Caki2 (cell line): ENCODE measurements at places on chromosomes 12 and 14.

- no peak for DNase-seq
These were observed 26.7 kb downstream of the NIN start for GRCh38 chr14:50804181-50804721.

DNA sequence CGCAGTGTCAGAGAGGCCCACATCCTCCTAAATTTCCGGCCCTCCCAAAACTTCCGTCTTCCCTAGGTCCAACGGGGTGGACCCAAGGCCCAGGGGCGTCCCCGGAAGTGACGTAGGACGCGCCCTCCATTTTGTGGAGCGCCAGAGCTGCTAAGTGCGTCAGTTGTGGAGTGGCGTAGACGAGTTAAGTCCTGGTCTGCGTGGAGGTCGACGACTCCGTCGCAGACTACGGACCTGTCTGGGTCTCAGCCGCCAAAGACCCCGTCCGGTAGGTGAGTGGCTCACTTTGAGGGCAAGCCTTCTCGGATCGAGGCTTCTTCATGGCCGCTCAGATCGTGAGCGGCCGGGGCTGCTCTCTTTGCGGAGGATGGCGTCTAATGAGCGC is at the start of gene SRSF5:
Gene SRSF5, plus strand, starts transcription at position 159 of the 385 bp plus-strand sequence. CDS start 1,015 bp downstream, outside the sequence.
- peak; percentile 86 for DNase-seq

DNA sequence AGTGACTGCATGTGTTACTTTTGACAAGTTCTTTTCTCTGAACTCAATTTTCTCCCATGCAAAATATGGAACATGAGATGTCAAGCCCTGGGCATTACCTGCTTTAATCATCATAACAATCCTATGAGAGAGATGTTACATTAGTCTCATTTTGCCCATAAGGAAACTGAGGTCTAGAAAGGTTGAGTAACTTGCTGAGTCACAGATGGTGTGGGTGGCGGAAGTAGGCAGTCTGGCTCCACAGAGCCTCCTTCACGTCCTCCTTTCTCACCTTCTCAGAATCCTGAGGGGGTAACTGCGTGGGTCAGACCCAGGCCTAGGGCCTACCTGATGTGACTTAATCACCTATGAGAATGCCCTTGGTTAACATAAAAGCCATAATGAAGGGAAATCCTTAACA is 50.7 kb downstream of the TMTC1 start:
- no peak for DNase-seq

- no peak for DNase-seq
These were observed 19.8 kb downstream of the ERH start for GRCh38 chr14:69378274-69378673.

DNA sequence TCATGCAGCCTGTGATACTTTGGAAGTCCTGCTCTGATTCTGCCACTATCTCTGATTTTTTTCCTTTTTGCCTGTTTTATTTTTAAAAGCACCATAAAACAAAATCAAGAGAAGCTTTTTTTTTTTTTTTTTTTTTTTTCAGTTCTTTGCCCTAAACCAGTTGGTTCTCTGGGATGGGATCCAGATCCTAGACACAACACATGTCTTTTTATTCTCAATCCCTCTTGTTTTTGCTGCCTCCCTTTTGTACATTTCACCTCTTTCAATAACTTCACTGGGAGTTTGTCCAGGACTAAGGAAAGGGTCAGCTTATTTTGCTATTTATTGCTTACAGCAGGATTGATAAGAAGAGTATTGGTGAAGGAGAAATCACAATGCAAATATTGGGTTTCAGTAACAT is 139.4 kb downstream of the GRIP1 start:
- DNase-seq = no peak

DNA sequence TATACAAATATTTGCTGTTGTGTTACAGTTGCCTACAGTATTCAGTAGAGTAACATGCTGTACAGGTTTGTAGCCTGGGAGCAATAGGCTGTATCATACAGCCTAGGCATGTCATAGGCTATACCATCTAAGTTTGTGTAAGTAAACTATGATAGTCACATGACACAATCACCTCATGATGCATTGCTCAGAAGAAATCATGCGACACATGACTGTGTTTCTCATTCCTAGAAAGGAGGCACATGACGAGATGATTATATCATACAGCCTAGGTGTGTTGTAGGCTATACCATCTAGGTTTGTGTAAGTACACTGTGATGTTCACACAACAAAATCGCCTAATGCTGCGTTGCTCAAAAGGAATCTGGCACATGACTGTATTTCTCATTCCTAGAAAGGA is 31.9 kb downstream of the NOPCHAP1 start:
- DNase-seq = no peak

DNA sequence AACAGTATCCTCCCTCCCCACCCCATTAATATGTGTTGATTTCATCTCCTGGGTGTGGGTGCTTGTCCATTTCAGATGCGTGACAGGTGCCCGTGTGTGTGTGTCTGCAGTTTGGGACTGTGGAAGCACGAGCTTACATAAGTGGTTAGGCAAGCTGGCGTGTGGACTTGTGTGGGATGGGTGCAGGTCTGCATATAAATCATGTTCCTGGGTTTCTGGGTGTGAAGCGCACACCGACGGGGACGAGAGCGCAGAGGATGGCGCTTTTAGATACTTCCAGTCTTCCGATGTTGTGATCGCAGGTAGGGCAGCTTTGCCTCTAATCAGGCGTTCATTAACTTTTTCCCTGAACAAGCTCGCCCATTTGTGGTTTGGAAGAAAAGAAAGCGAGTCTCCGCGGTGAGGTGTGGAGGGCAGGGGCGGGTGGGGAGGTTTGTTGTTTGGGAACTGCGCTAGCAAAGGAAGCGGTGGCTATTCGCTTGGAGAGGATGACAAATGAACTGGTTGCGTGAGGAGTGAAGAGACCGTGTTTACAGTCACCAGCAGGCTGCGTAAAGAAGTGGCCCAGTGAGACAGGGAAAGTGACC is 865 bp downstream of the RGS6 start:
- no peak for DNase-seq

- no peak for DNase-seq
These were observed 83.5 kb downstream of the CAND1 start for GRCh38 chr12:67352682-67353081.

GRCh38 chr12:89840162-89840922 is 131.7 kb upstream of the ATP2B1 start:
- no peak for DNase-seq

GRCh38 chr12:130162267-130162666 is at the start of gene FZD10:
Gene FZD10, plus strand, starts transcription at chr12:130162464. Its CDS starts 479 bp downstream, at chr12:130162943.
- no peak for DNase-seq

GRCh38 chr12:121953695-121954094 is 35.3 kb downstream of the CFAP251 start:
- no peak for DNase-seq

DNA sequence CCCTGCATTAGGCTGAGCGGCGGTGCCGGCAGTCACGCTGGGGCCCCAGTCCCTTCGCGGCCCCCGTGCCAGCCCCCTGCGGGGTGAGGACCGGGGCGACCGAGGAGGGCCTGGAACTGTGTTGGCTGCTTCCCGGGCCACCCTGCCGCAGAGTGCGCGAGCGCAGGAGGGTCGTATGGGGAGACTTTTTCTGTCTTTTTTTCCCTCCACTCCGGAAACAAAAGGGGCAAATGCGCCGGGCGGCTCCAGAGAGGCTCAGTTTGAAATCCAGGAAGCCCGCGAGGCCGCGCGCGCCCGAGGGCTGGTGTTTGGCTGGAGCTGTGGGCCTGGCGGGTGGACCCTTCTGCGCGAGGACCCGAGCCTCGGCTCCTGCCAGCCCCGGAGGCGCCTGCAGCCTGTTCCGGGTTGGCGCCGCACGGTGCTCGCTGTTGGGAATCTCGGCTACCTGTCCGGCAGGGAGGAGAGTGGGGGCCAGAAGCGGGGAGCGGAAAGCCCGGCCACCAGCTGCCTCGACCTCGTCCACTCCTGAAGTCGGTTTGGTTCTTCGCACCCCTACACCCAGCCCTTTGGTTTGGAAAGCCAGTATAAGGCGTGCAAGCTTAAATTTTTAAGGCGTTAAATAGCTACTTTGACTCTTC is 638 bp downstream of the PLEKHG3 start:
- DNase-seq = no peak

- peak; percentile 87 for DNase-seq
These were observed 1.0 kb upstream of the DUSP6 start for GRCh38 chr12:89353188-89353822.

- DNase-seq = no peak
These were observed 15.8 kb upstream of the OAS2 start for GRCh38 chr12:112962561-112962960.

DNA sequence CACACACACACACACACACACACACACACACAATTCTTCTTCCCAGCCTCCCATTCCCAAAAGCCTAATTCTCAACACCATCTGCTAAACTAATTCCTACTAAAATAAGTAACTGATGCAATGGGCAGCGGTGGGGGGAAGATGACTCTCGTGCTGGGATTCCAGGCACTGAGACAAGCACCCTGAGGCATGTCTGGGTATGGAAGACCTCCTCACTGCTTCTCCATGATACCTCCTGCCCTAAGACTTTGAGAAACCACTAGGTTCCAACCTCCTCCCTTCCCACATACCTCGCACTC is 789 bp upstream of the VWF start:
- DNase-seq = no peak

DNA sequence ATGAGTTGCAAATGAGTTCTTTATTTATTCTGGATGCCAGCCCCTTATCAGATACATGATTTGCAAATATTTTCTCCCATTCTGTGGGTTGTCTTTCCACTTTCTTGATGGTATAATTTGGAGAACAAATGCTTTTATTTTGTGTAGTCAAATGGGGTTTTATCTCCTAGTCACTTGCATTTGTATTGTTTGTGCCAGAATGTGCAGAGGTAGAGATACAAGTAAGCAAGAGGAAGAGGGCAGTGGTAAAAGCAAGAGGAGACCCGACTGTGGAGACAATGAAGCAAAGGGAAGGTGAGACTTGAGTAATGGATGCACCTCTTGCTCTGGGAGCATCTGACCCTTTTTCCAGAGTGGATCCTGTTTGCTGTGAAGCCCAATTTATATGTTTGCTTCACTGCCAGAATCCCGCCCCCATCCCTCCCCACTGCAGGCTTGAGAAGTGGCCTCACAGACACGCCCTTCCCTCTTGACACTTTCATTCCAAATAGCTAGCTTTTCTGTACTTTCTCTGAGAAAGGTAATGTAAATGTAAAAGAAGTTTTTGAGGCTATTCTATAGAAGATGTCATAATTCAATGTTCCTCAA is 786 bp upstream of the PFKM start:
- no peak for DNase-seq

DNA sequence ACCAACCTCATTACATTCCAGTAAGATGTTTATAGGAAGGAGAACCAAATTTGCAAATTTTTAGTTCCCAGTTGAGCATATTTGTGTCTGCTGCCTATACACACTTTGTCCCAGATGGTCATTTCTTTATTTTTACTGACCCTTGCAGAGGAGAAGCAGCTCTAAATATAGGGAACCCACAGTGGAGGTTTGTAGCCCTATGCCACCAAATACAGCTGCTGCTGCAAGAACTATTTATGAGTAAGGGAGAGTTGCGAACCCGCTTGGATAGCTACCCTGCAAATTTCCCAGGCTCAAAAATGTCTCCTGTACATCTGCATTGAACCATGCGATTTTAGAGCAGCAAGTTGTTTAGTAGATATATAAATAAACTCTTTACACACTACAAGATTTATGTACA is 48.2 kb downstream of the NAV3 start:
- no peak for DNase-seq

DNA sequence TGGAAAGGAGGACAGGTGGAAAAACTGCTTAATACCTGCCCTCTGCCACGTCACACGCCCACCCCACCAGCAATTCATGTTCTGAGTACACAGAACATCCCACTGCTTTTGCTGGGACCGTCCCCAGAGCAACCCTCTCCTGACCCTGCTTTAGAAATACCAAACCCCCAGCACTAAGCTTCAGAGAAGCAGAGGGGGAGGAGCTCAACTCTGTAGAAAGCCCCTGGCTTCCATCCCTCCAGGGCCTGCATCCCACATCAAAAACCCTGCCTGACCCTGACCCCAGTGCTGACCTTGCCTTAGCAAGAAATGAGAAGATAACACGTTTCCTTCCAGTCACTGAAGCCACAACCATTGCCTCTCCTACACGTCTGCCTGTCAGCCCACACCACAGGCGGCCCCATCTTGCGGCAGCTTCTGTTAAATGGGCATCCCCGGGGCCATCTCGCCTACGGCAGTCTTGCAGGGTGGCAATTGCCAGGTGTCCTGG is 19.7 kb downstream of the VDR start:
- no peak for DNase-seq

- no peak for DNase-seq
These were observed 462 bp downstream of the KNTC1 start for GRCh38 chr12:122527478-122527944.

- DNase-seq = no peak
These were observed 915.3 kb downstream of the FSCB start for GRCh38 chr14:43591776-43592175.

GRCh38 chr12:77058740-77059139 is 6.6 kb downstream of the E2F7 start:
- DNase-seq = no peak
